ENCODE measurements at places on chromosomes 12 and 14.

DNA sequence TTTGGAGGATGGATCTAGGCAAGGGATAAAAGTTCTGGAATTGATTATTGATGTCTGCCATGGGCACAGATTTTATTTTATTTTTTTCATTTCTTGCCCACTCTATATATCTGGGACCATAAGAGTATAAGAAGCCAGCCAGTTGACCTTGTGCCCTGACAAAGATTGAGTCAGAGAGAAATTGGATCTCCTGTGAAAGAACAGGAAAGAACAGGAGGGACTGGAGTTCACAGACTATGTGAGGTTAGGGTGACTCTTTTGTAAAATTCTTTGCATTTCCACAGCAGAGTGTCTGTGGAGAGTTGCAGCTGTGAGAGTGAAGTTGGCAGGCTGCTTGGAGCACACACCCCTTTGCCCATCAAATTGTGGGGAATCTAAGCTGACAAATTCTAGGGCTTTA is 358.4 kb upstream of the TBX3 start:
- DNase-seq, result no peak

DNA sequence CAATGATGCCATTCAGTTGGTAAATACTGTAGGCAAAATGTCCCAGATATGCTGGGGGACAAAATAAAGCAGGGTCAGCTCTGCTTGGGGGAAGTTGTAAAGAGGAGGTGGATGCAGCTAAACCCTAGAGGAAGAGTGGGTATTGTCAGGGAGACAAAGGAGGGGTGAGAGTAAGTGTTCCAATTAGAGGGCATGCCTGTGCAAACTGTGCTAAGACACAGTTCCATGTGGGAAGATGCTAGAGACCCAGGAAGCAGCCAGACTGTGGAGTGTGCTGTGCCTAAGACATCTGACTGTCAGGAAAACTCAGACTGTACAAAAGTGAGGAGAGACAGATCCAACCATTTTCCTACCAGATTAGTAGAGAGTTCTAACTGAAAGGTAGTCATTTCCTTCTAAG is 474.3 kb downstream of the ATP23 start:
- DNase-seq, result peak; percentile 34

- DNase-seq, result no peak
Measured at GRCh38 chr14:93101181-93101580, 14.5 kb downstream of the ITPK1 start.

- DNase-seq, result no peak
Measured at GRCh38 chr12:57777911-57778310, 4.7 kb upstream of the TSFM start.

DNA sequence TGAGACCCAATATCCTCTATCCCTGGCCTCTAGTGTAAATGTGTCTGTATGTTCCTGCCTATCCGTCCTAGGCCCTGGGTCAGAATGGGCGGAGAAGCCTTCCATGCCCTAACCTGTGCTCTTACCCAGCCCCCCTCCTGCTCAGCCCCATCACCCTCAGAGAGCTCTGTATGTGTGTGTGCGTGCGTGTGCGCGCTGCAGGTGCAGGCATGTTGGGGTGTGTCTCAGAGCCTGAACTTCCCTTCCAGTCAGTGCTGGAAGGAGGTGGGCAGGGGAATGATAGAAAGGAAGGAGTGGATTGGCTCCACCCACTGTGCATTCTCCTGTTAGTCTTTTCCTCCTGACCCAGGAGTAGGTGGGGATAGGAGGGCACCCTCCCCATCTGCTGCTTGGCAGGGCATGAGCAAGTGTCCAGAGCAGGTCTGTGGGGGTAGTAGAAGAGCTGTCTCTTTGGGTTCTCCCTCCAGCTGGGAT is 7.2 kb downstream of the NAB2 start:
- peak; percentile 58 for DNase-seq

DNA sequence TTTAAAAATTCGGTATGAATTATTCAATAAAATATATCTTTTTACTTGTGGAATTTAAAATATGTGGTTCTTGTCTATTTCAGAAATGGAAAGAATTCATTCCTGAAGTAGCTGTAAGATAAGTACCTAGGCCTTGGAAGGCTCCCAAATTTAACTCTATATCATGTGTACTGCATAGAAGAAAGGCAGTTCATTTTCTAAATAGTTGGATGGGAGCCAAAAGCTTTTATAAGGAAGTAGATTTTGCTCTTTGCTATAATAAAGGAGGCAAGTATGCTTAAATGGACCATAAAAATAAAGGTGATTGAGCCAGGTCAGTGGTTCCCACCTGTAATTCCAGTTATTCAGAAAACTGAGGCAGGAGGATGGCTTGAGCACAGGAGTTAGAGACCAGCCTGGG is 187.5 kb downstream of the ATXN7L3B start:
- peak; percentile 48 for DNase-seq

DNA sequence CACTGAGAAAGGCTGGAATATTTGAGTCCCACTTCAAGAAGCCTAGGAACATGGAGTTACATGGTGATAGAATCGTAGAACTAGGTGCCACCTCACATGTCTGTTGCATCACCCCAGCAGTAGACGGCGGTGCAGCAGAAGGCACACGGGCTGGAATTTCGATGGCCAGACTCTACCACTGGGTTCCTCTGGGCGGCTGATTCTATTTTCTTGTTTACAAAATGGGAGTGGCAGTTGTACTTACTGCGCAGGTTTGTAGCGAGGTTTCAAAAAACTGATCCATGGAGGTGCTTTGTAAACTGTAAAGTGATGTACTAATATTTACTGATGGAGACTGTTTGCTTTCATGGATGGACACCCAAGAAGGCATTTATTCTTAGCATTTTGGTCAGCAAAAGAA is 45.7 kb downstream of the WDR20 start:
- no peak for DNase-seq

DNA sequence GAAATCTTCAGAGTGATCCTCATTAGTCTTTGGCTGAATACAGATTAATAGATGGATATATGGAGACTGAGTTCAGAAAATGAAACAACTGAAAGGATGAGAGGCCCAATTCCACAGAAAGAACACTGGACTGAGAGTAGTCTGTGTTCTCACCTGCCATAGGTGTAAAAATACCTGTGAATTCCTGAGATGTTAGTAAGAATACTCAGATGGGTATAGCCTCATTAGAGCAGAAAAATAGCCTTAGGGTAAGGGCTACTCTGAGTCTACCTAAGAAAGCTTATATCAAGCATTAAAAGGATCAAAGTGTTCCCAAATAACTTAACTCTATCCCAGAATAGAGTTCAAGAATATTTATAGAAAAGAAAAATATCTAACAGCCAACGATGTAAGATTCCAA is 1510.3 kb upstream of the SEL1L start:
- DNase-seq, result no peak

DNA sequence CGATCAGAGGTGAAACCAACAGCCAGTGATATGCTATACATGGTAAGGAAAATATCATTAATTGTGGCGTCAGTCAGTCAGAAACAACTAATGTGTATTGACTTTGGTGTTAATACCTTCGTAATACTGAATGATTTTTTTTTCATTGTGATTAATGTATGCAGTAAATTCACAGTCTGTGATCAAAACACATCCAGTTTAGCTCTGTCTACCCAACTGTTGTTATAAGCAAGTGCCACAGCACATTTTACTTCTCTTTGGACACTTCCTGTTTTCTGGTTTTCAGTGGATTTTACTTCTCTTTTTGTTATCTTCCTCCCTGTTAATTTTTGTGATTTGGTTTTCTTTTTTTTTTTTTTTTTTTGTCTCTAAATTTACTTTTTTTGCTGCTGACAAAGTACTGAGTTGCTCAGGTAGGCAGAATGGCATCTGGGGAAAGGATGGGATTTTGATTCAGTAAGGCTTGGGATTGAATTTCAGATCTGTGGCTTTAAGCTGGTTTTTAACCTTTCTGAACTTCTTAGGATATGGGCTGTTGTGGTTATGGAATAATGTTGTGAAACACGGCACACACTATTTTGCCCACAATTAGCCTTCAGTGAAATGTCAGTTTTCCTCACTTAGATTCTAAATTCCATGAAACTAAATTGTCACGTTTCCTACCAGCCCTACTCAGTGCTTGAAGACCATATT is 604 bp downstream of the GLIPR1 start:
- DNase-seq, result no peak

- DNase-seq, result no peak
Measured at GRCh38 chr12:1533205-1533601, 61.2 kb downstream of the FBXL14 start.

- DNase-seq, result no peak
Measured at GRCh38 chr12:56137853-56138571, 9.9 kb downstream of the ESYT1 start.

GRCh38 chr12:17680220-17680619 is 409.8 kb downstream of the RERGL start:
- DNase-seq, result no peak

GRCh38 chr12:124758266-124759220 is 105.1 kb downstream of the SCARB1 start:
- peak; percentile 96 for DNase-seq

DNA sequence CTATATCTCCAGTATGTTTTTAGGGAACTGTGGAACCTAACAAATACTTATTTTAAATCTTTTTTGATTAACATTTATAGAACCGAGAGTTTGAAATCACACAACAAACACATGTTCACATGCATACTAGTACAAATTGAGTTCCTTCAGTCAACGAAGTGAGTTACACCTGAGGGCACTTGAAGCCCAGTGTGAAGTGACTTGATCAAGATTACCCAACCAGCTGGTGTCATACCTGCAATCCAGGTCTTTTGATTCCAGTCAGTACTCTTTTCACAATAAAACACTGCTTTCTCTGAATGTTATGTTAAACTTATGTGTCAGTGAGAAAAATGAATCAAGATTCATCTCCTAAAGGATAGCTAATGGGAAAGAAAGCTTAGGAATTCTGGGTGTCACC is 35.2 kb downstream of the VRK1 start:
- no peak for DNase-seq

- DNase-seq, result peak; percentile 98
Measured at GRCh38 chr14:28875934-28876571, 109.5 kb downstream of the FOXG1 start.

- DNase-seq, result peak; percentile 99
Measured at GRCh38 chr12:76084863-76085519, 506 bp upstream of the NAP1L1 start.

DNA sequence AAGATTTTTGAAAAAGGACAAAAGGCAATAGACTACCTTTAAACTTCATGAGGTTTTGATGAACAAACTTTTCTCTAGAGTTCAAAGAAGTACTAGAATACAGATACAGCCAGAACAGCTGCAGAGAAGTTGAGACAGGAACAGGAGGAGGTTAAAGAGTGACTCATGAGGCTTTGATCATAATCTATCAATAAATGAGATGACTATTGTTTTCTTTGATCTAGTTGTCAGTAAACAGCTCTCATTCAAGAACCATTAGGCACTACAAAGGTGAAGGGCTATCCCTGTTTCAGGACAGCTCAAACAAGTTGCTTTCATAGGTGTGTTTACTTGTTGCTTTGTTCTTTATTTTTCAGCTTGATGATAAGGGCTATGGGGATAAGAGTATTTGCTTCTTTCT is 2.4 kb downstream of the WASHC3 start:
- no peak for DNase-seq

DNA sequence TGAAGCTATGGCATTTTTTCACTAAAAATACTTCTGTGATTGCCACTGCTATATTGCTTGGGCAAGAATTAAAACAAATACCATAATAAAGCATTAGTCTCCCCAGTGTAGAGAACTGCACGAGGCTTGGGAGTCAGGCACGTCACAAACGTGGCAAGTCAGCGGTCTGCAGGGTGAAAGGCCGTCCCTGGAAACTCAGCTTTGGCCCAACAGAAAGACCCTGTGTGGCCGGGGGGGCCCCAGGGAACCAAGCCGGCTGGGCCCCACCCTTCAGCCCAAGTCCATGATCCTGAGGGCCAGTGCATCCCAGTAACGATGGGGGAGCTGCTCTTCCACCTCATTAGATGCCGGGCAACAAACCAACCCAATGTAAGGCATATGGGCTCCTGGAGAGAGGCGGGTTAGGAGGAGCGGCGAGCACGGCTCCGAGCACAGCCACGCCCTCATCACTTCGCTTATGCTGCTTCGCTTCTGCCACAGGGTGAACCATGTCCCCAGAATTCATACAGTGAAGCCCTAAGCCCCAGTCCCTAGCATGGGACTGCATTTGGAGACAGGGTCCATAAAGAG is 50.9 kb upstream of the GPR68 start:
- DNase-seq, result no peak

DNA sequence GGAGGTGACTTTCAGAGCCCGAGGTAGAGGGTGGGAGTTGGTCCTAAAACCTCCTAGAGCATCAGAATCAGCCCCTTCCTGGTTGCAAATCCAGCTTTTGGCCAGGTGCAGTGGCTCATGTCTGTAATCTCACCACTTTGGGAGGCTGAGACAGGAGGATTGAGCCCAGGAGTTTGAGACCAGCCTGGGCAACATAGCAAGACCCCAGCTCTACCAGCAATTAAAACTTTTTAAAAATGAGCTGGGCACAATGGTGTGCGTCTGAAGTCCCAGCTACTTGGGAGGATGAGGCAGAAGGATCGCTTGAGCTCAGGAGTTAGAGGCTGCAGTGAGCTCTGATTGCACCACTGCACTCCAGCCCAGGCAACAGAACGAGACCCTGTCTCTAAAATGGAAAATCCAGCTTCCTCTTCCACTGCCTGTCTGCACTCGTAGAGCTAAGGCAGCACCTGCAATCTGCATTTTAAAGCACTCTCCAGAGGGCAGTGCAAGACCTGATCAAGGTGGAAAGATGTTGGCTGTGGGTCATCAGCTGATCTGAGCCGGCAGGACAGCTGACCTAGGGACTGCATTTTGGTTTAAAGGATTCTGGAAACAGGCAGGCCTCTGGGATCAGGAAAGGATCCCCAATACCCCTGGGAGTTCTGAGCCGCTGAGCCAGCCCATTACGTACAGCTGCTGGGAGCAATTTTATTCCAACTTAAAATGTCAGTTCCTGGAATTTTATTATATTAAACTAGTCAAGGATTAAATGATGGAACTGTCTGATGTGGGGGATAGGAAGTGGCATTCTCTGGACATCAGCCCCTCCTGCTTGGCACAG is 1.8 kb upstream of the TESC start:
- DNase-seq, result peak; percentile 68

DNA sequence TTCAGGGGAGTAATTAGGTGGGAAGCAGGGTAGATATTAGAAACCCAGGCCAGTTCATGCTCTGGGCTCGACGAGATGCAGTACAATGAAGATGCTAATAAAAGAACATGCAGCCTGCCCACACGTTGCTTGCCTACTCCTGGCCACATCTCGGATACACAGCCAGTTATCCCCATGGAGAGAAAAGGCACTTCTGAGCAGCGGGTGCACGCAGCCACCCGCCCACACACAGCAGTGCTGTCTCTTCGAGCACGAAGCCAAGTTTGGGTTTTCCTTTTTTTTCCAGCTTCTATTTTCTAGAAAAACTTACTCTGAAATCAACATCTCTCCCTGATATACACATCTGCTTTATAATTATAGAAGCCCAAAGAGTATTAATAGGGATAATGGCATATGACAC is 85.7 kb downstream of the CIT start:
- no peak for DNase-seq

GRCh38 chr12:124904306-124905098 is 9.9 kb downstream of the UBC start:
- DNase-seq, result no peak

GRCh38 chr12:27014859-27015729 is 910 bp upstream of the TM7SF3 start:
- no peak for DNase-seq
